Stimulated activated CD8-positive, alpha-beta memory T cell treated with anti-CD3 and anti-CD28 coated beads, Interleukin-7, amount 100 ng/mL, for 1 hour (primary cell): ENCODE measurements at places on chromosomes 6 and 20.

GRCh38 chr6:37005827-37006567 lies 542 bp downstream of the FGD2 start:
- DNase-seq: no peak

DNA sequence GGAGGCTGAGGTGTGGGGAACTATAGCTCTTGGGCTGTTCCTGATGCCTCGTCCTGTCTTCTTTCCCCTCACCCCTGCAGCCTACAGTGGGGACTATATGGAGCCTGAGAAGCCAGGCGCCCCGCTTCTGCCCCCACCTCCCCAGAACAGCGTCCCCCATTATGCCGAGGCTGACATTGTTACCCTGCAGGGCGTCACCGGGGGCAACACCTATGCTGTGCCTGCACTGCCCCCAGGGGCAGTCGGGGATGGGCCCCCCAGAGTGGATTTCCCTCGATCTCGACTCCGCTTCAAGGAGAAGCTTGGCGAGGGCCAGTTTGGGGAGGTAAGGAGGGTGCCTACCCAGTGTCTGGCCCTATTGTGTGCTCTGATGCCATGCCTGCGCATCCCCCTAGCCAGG lies 11.5 kb upstream of the GTF2H4 start:
- no peak for DNase-seq

- no peak for DNase-seq
Measured at GRCh38 chr20:37523911-37524700, 3.1 kb downstream of the NNAT start.

DNA sequence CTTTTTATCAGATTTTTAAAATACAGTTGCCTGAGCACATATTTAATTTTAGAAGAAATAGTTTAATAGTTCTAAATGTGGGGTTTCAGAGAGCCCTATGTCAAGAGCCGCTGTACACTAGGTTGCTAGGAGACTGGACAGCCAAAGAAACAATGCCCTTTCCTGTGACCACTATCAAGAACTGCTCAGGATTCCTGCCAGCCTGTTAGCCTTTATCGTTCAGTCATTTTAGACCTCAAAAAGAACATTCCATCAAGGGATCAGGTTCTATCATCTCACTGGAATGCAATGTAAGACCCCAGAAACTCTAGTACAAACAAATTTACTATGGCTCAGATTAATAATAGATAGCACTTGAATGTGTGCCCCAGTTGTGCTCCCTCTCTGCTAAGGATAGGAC lies 181.2 kb upstream of the CCN2 start:
- no peak for DNase-seq

GRCh38 chr6:68726992-68727391 lies 91.9 kb downstream of the ADGRB3 start:
- DNase-seq: no peak

GRCh38 chr6:111070105-111071005 lies 16.9 kb upstream of the SLC16A10 start:
- DNase-seq: no peak

GRCh38 chr20:1866834-1867233 lies 28.4 kb upstream of the SIRPA start:
- DNase-seq: no peak

DNA sequence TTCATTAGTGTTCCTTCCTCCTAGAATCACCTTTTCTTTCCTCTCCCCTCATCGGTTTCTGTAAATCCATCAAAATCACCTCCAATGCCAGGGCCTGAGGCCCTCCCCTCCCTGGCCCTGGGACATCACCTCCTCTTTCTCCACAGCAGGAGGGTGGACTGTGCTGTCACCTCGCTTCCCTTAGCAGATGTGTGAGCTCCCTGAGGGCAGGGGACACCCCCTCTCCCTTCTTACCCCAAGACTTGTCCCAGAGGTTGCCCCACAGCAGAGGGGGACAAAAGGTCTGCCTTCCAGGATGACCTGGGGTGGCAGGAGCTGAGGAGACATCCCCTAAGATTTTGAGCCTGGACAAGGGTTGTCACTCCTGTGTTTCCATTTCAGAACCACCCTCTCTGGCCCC lies 5.9 kb downstream of the ULBP1 start:
- DNase-seq: no peak

- no peak for DNase-seq
Measured at GRCh38 chr6:157690441-157691210, 132.4 kb upstream of the SNX9 start.

DNA sequence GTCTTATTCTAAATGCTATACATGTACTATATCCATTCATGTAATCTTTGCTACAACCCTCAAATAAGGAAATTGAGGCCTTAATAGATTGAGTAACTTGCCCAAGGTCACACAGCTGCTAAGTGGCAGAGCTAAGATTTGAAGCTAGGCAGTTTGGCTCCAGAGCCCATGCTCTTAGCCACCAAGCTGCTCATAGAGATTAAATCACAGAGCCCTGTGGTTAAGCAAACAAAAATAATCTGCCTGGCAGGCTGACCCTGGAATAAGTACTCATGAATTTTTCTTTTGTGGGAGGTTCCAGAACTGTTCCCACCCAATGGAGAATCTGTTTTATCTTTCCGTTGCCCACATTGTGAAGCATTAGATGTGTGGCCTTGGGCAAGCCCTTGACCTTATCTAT lies 7.4 kb downstream of the AAR2 start:
- no peak for DNase-seq

DNA sequence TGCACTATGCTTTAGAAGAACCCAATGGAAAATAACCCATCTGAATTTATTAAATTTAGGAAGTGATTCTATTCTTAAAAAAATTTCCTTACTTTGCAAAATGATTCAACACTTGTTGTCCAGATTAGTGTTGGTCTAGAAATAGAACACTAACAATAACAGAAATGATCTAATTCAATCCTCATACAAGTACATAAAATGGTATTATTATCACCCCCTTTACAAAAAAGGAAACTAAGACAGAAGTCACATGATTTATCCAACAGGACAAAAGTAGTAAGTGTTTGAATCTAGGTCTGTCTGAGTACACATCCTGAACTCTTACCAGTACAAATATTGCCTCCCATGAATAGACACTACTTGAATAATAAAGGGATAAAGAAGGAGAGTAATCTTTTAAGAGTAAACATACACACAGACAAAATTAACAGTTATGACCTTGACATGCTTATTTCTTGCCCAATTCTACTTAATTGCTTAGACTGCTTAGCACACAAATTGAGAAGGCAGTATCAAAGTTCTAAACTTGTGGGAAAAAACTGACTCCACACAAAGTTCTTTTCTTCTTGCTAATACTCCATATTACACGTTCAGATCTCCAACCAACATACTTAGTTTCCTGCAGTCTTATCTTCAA lies 195.4 kb upstream of the RUNX2 start:
- DNase-seq: no peak

- DNase-seq: no peak
Measured at GRCh38 chr6:26250698-26251044, 114.3 kb upstream of the BTN3A2 start.

- DNase-seq: no peak
Measured at GRCh38 chr6:38617856-38618255, 21.9 kb downstream of the BTBD9 start.

GRCh38 chr20:47244451-47244850 lies 112.0 kb downstream of the ZMYND8 start:
- DNase-seq: no peak

DNA sequence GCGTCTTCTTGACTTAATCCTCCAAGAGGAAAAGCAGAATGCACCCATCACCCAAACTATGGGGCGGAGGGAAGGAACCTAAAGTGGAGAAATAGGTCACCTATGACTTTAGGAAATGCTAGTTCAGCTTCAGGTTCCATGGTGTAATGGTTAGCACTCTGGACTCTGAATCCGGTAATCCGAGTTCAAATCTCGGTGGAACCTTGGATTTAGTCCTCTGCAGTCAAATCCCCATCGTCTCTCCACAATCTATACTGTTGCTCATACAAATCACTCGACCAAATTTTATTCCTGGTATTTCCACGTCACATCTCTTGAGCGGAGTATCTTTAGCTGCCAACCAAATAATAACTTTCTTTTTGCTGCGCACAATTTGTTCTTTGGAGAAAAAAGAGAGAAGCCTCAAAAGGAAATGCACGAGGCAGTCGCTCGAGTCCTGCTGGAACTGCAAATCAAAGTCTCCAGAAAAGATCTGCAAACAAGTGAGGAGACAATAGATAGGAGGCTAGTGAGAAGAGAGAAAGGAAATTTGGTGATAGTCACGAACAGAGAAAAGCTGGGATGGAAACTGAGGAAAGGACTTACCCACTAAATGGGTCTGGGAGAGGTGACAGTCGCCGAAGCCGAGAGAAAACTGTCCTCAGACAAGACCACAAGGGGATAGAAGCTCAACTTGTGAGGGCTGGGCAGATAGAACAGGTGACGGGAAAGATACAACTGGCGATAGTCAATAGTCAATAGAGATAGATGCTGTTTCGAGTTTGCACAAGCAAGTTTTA lies 16.6 kb downstream of the POM121L2 start:
- no peak for DNase-seq

DNA sequence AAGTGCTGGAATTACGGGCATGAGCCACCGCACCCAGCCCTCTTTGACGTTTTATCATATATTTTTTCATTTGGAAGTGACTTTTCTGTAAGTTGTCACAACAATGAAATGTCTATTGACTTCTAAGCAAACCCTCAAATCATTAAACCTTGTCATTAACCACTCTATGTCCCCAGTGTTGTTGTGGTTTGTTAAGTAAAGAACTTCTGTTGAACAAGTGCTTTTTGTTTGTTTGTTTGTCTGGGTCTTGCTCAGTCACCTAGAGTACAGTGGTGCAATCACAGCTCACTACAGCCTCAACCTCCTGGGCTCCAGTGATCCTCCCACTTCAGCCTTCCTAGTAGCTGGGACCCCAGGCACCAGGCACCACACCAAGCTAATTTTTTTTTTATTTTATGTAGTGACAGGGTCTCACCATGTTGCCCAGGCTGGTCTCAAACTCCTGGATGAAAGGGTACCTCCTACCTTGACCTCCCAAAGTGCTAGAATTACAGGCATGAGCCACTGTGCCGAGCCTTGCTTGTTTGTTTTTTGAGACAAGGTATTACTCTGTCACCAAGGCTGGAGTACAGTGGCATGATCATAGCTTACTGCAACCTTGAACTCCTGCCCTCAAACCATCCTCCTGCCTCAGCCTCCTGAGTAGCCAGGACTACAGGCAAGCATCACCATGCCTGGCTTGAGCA lies 57.6 kb upstream of the LOC128125822 start:
- DNase-seq: no peak
